ENCODE measurements at places on chromosomes 12 and 14.

DNA sequence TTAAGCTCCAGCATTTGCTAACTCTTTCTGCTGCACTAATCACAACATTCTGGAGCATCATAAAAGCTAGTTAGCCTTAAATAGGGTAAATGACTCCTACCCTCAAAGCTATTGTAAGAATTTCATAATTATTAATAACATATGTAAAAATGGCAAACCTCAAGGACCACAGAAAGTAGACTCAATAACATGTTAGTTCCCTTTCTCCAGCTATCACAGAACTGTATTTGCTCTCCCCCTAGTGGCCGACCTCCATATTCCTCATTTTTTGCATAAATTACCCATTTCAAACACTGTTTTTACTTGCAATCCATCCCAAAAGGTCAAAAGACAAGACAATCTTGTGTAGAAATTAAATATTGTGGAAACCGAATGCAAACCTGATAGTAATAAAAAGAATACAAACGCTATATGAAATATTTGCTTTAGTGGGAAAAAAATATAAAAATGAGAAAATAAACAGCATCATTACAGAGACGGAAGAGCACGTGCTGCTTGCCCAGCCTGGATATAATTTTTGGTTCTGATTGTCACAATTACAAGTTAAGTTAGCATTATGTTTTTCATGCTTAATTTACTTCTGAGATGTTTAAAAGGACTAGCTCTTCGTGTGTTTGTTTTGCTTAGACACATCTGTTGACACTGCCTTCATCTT lies 97.9 kb downstream of the RERGL start:
- DNase-seq, result no peak

DNA sequence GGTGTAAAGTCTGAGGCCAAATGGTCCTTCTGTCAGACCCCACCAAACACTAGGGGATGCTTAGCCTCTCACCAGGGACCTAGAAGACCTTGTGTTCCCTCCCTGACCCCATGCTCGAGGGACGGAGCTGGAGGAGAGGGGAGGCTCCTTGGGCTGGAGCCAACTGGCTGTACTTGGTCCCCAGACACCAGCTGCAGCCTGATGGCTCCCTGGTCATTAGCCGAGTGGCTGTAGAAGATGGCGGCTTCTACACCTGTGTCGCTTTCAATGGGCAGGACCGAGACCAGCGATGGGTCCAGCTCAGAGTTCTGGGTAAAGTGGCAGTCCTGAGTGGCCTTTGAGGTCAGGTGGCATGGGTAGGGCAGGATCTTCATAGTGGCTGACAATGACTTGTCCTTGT lies 29.0 kb downstream of the PAPLN start:
- no peak for DNase-seq

DNA sequence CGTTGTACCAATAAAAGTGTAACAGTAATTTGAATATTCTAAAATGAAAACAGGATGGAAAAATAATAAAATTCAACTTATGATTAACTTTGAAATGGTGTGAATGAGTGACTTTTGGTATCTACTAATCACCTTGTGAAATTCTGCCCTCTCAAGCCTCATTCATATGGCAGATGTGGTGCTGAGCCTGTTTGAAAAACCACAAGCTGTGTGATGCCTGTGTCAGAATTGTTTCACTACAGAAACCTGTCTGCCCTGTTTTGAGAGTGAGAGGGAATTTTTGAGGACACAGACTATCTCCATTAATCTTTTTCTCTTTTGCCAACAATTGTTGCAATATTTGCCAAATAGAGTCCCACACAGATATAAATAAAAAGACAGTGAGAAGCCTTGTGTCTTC lies 3.9 kb upstream of the RNU6-7 start:
- DNase-seq, result no peak

GRCh38 chr12:59365133-59365532 lies 230.7 kb upstream of the SLC16A7 start:
- no peak for DNase-seq

DNA sequence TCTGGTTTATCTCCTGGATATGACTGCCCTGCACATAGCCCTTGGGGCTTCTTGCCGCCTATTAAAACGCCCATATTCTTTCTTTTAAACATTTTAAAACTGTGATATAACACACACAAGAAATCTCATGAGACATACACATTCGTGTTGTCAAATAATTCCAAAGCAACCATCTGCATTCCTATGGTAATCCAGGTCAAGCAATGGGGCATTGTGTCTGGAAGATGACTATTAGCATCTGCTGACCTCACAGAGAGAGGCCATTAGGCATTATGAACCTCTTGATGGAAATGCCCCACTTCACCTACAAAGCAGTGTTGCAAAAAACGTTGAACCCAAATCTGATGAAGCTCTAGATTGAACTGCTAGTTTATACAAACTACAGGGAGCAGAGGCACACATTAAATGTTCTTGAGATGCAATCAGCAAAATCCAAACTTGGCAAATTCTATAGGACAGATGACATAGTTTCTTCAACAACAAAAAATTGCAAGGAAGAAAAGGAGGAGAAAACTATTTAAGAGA lies 513.8 kb upstream of the CCDC196 start:
- DNase-seq, result no peak

- DNase-seq, result no peak
Measured at GRCh38 chr14:30235485-30235884, 307.8 kb upstream of the PRKD1 start.

DNA sequence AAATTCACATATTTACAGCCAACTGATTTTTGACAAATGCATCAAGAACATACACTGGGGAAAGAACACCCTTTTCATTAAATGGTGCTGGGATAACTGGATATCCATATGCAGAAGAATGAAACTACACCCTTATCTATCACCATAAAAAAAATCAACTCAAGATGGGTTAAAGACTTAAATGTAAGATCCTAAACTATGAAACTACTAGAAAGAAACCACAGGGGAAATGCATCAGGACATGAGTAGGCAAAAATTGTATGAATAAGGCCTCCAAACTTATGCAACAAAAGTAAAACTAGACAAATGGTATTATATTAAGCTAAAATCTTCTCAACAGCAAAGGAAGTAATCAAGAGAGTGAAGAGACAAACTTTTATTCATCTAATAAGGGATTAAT lies 242.6 kb downstream of the CPNE8 start:
- no peak for DNase-seq

GRCh38 chr12:64194333-64195149 lies 27.6 kb downstream of the KICS2 start:
- no peak for DNase-seq

GRCh38 chr12:108310489-108310888 lies 28.6 kb downstream of the CMKLR1 start:
- no peak for DNase-seq
